ENCODE measurements at places on chromosomes 6 and 20. TPM values are rescaled to one million over a fixed set of nuclear protein-coding genes. Genes with fewer than 3 reads are reported as not detected.

- DNase-seq: no peak
Measured at GRCh38 chr6:3090013-3090412, 21.7 kb downstream of the RIPK1 start.

DNA sequence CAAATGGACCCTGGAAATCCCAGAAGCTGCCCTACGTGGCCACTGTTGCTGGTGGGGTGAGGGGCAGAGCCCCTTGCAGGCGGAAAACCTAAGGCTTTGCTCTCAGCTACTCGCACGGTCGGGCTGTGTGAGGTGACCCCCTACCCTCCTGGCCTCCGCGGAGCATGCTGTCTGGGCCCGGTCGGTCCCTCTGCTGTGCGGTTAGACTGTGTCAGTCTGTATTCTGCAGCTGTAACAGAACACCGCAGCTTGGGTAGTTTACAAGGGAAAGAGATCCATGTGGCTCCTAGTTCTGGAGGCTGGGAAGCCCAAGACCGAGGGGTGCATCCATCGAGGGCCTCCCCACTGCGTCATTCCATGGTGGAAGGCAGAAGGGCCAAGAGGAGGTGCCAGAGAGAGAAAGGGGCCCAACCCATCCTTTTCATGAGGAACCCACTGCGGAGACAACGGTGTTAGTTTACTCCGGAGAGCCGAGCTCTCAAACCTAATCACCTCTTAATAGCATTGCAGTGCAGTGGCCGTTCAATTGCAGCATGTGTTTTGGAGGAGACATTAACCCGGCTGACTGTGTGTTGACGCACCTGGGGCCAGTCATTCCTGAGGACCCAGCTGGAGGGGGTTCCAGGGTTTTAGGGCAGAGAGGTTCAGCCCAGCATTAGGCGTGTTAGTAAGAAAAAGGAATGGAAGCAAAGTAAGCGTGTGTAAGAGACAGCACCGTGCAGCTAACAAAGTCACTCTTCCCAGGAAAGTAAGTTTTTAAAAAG, 18.3 kb downstream of the COL9A3 start:
- no peak for DNase-seq

DNA sequence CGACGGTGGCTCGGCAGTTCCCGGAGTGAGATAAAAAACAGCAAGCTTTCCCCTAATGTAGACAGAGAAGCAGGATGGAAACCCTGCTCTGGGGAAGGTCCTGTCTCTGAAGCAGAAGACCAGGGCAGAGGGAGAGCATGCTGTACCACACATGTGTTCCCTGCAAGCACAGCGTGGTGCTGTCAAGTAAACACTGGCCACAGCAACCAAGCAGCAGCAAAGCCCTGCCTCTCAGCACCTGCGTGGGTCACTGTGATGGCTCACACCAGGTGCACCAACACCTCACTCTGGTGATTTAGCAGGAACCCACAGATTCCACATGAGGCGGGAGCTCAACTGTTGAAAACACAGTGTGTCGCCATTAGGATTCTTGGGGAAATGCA, 65.2 kb upstream of the TXNDC5 start:
- no peak for DNase-seq

GRCh38 chr6:136378888-136379287, 89.2 kb upstream of the BCLAF1 start:
- DNase-seq: no peak

GRCh38 chr6:21666201-21666691, 72.7 kb downstream of the SOX4 start:
- DNase-seq: no peak

DNA sequence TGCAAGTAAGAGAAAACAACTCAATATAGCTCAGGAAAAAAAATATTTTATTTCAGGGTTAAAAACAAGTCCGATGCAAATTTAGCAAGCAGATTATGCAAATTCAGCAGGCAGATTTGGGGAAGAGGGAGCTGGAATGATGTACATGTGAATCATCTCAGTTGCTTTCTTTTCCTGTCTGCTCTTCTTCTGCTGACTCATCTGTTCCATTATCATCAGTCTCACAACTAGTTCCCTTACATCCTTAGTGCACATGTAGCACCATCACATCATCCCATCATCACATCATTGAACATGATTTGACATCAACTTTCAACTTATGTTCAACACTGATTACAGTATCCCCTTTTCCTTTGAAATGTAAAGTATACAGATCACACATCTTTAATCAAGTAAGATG, 11.5 kb upstream of the DEFB113 start:
- no peak for DNase-seq

- DNase-seq: no peak
Measured at GRCh38 chr6:87094576-87094975, 330 bp downstream of the CGA start.

GRCh38 chr6:119250036-119250435, 99.5 kb downstream of the MAN1A1 start:
- no peak for DNase-seq

DNA sequence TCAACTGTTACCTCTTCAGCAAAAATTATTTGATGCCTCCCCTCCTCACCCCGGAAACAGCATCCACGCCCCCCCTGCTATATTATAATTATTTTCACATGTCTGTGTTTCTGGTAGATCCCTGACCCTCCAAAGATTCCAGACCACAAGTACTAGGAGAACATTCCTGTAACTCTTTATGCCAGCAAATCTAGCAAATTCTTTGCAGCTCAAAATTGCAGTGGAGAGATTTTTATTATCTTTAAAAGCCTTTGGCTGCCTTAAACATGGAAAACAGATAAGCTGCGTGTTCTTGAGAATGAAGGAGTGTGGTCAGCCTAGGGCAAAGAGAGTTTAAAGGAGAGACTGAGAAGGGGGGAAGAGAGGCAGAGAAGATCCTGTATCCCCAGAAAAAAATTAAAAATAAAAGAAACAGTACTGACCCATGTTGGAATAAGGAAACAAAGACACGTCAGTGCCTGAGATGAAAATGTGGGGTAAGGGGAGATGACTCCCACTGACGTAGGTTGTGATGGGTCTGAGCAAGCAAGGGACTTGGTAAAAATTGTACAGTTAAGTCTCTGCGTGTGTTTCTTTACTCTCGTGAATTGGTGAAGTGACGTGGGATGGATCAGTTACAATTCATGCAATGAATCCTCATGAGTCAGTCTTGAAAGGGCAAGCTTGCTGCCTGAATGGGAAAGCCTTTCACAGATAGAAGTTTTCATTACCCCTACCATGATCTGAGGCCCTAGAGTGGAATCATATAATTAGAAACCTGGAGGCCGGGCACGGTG, 8.3 kb downstream of the ID4 start:
- no peak for DNase-seq

DNA sequence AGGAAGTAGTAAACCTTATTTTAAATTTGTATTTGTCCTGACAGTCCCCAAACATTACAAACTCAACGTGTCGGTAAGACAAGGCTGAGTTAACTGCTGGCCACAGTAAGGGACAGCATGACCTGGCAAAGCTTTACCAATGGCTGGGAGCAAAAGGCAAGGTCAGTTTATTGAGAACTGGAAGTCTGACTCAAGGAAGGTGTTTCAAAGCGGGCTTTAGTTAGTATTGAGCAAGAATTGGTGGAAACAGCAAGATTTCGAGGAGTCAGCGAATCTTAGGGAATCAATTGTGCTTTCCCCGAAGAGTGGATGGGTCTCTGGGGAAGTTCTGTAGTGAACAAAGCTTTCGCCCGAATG, 885 bp upstream of the GZF1 start:
- no peak for DNase-seq

DNA sequence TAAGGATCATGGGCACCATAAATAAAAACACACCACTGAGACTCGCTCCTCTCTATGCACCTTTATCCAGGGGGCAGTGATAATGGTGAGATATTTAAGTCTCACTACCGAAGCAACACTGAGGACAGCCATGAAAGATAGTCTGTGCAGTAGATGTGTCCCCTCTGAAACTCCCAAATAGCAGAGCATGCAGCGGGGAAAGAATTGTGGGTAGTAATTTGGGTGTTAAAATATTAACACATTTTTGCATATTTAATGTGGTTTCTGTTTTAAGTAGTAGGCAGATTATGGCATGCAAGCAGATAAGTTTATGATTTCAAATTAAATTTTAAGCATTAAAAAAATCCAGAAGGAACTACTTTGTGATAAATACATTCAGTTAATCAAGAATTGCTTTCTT, 82.7 kb downstream of the CTNNBL1 start:
- no peak for DNase-seq

DNA sequence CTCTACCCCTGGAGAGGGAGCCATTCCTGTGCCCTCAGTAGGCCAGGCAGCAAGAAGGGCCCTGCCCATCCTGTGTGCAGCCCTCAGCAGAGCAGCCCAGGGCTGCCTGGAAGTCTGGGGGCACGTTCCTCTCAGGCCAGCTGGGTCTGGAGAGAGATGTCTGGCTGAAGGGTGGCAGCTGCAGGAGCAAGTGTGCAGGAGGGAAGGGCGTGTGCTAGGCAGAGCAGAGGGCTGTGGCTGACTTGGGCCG, 62.7 kb downstream of the NOL4L start:
- no peak for DNase-seq

GRCh38 chr6:134345789-134346188, 27.9 kb upstream of the SGK1 start:
- DNase-seq: no peak

DNA sequence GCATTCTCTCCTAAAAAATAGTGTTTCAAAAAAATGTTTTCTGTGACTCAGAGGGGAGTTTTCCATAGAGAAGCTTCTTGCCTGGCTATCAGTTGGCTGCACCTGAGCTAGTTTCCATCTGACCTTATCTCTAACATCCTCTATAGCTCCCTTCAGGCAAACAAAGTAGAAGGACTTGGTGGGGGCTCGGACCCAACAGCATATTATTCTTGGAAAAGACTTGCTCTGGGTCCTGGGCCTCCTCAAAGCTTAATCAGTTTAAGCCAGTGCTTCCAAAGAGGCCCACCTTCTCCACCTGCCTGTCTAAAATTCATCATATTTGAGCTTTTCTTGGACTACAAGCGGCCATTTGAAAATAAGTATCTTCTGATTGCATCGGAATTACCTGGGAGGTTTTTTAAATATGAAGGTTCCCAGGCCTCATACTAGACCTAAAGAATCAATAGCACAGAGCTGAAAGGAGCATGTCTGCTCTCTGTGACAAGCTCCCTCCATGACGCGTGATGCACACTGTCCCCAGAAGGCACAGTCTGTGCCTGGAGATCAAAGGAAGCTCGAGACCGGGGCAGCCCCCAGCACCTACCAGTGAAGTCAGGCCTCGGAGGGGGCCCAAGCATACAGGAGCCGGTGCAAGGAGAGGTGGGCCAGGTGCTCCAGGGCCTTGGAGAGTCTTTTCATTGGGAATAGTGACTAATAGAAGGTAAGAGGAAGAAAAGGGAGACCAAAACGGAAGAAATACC, 80.6 kb upstream of the HIVEP1 start:
- DNase-seq: no peak

GRCh38 chr6:44859901-44860410, 468.2 kb upstream of the RUNX2 start:
- no peak for DNase-seq

DNA sequence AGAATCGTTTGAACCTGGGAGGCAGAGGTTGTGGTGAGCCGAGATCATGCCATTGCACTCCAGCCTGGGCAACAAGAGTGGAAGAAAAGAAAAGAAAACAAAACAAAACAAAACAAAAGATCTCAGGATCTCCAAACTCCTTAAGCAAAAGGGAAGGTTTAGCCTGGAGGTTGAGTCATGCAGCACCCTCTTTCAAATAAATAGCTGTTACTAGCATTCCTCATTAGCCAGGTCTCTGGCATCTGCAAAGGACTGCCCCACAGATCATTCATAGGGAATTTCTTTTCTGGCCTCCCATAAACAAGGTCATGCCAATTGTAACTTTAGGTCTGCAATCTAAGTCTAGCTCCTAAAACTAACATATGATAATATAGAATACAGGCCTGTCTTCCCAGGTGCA, 37.2 kb downstream of the EDN1 start:
- no peak for DNase-seq

DNA sequence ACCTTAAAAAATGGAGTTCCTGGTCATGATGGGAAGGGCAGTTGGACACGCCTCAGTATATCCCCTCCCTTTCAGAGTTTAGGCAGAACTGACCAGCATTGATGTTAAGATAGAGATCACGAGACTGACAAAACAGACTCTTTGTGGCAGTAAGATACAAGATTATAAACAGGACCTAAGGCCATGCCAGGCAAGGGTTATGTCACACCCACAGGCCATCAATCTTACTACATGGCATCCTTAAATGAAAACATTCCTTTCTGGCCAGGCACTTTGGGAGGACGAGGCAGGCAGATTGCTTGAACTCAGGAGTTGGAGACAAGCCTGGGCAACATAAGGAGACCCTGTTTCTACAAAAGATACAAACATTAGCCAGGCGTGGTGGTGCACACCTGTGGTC, 129.3 kb upstream of the MLN start:
- no peak for DNase-seq

DNA sequence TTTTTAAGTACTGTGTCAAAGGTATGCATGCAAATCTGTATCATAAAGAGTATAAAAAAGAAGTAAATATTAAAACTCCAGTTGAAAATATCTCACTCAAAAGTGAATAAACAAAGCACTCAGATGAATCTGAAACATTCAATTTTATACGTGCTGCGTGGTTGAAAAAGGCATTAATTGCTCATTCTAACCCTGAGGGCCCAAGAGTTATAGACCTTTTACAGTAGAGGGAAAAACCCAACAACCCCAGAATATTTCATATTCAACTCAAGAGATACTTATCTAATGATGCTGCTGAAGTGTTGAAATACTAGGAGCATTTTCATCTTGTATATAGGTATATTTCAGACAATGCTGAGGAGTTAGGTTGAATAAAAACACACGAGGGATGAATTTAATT, 862.8 kb upstream of the CITED2 start:
- no peak for DNase-seq

DNA sequence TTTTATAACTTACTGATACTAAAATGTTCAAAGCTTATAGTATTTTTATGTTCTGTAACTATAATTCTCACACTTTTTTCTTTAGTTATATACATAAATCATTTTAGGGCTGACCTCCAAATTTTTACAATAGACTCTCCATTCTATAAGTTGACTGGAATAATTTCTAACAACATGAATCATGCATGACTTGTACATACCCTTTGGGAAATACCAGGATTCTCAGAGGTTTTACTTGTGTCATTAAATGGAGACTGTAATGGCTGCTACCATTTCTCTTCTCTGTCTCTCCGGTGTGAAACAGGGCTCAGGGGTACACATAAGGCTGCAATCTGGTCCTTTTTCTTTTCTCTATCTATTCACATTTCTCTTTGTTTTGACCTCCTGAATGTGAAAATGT, 222.2 kb upstream of the FLRT3 start:
- DNase-seq: no peak

DNA sequence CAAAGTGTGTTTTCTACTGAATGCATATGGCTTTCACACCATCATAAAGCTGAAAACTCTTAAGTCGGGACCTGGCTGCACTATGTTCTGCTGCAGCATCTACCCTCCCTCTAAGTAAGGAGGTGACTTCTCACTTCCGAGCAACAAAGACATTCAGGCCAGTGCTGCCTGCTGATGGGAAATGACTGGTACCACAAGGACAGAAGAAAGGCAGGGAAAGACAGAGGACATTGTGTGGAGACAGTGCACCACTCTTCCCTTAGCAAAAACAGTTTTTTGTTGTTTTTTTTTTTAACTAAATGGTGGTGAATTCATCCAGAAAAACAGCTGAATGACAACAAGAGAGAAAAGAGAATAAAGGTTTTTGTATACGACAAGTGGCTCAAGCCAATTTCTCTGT, 81.5 kb downstream of the MAP7 start:
- DNase-seq: no peak

Gene ETV7
- 0.24 TPM for total RNA-seq

Gene TGM3
- total RNA-seq: not detected

Gene BPIFB1
- not detected for total RNA-seq

Gene APOBEC2
- not detected for total RNA-seq

Gene CCM2L
- total RNA-seq: not detected
